ENCODE measurements at places on chromosomes 12 and 14.

- DNase-seq: no peak
These were observed 55.8 kb upstream of the CCDC175 start for GRCh38 chr14:59632381-59632780.

GRCh38 chr12:105030820-105031807, 45.0 kb downstream of the NOPCHAP1 start:
- DNase-seq: no peak

GRCh38 chr14:77342726-77343397, 22.0 kb downstream of the GSTZ1 start:
- no peak for DNase-seq

GRCh38 chr12:123705935-123706334, 6.2 kb upstream of the ATP6V0A2 start:
- no peak for DNase-seq

DNA sequence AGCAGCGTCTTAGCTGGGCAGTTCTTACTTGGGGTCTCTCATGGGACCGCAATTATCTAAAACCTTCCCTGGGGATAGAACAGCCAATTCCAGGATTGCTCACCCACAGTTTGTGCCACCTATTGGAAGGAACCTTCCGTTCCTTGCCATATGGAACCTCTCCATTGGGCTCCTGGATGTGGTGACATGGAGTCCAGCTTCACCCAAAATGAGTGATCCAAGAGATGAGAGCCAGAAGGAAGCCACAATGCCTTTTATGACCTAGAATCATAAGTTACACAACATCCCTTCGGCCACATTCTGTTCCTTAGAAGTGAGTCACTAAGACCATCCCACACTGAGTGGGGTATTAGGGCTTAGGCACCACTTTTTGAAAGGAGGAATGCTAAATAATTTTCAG, 164.4 kb downstream of the FBXL14 start:
- no peak for DNase-seq

DNA sequence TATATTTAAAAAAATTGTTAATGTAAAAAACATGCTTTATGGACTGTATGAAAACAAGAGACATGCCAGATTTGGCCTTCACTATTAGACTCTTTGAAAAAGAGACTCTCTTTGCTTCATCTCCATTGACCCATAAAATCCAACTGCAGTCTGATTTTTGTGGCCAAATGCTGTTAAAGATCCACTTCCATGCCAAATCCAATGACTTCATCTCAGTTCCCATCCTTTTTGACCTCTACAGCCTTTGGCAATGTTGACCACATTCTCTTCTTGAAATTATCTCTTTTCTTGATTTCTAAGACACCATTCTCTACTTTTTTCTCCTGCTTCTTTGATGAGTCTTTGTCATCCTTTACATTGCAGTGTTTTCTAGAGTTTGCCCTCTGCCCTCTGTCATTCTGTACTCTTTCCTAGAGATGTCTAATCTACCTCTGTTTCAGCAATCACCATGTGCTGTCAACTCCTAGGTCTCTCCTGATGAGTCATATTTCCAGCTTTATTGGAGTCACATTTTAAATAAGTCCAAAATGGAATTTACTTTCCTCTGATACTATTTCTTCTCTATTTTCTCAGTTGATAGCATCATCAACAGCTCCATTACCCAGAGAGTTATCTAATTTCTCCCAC, 2.4 kb downstream of the TMPRSS12 start:
- DNase-seq: no peak

DNA sequence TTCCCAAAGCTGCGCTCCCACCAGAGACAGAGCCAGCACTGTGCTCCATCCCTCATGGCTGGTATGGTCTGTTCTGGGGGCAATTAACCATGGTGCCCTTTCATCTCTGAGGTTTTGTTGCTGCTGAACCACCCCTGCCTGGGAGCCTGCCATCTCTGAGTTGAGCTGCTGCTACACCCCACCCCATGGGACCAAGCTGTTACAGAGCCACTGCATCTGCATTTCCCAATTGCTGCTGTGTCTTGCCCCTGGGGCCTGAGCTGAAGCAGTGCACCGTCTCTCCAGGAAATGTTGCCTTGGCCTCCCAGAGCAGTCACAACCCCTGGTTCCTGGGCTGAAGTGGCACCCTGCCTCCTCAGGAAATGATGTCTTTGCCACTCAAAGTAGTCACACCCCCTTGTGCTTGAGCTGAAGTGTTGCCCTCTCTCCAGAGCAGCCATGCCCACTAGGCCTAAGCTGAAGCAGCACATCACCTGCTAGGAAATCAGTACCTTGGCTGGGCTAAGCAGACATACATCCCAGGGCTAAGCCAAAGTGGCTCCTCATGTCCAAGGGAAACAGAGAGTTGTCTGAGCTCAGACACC, 140.3 kb downstream of the RERGL start:
- no peak for DNase-seq

Data from dorsolateral prefrontal cortex (tissue), 122 donors.